LHCN-M2 (cell line): ENCODE measurements at places on chromosomes 12 and 14. TPM values are rescaled to one million over a fixed set of nuclear protein-coding genes. Genes with fewer than 3 reads are reported as not detected.

KRT6A gene
- total RNA-seq = not detected in 2 replicates

CREBL2 gene
- total RNA-seq = 27.3 and 33.7 TPM in 2 replicates

COCH gene
- 0.40 and 1.5 TPM in 2 replicates for total RNA-seq

RFLNA gene
- 35.4 and 43.6 TPM in 2 replicates for total RNA-seq

STAT2 gene
- total RNA-seq = 111 and 187 TPM in 2 replicates

AREL1 gene
- 32.9 and 38.2 TPM in 2 replicates for total RNA-seq

FOXG1 gene
- total RNA-seq = not detected in 2 replicates

MTA1 gene
- total RNA-seq = 46.7 and 47.9 TPM in 2 replicates
